ENCODE measurements at places on chromosomes 5 and 9.

DNA sequence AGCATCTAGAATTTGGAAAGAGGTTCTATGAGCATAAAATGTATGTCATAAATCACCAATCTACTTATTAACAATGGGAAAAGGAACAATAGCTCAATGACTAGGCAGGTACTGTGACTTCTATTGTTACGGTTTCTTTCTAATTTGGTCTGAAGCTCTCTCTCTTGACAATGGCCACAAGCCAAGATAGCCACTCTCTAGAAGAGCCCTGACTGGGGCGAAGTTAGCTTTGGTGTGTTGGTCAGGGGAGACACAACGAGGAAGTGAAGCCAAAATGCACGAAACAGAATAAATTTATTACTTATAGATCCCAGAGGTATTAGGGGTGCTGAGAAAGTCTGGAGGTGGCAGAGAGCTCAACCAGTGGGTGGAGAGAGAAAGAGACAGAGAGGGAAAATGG, 9.4 kb upstream of the RAD23B start:
- DNase-seq = no peak

DNA sequence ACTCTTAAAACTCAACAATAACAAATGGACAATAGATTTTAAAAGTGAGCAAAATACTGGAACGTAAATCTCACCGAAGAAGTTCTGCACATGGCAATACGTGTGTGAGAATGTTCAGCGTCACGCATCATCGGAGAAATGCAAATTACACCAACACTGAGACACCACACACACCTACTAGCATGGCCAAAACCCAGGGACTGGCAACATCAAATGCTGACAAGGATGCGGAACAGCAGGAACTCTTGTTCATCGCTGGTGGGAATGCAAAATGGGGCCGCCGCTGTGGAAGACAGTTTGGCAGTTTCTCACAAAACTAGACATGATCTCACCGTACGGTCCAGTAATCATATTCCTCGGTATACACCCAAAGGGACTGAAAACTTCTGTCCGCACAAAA, 21.6 kb upstream of the CLPTM1L start:
- no peak for DNase-seq

DNA sequence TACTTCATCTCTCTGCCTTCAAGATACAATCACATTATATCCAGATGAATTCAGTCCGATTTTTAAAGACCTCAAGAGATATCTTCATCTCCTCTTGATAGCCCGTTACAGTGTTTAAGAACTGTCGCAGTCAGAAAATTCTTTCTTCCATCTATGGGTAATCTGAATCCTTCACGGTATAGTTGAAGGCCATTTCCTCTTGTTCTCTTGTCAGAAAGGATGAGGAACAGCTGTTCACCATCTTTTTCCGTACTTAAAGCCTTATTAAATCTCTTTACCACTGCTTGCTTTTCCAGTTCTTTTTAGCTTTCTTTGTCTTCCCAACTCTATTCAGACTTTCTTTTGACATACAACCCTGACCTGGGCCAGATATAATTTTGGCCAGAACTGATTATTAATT, 121.8 kb downstream of the XRCC4 start:
- DNase-seq = no peak

DNA sequence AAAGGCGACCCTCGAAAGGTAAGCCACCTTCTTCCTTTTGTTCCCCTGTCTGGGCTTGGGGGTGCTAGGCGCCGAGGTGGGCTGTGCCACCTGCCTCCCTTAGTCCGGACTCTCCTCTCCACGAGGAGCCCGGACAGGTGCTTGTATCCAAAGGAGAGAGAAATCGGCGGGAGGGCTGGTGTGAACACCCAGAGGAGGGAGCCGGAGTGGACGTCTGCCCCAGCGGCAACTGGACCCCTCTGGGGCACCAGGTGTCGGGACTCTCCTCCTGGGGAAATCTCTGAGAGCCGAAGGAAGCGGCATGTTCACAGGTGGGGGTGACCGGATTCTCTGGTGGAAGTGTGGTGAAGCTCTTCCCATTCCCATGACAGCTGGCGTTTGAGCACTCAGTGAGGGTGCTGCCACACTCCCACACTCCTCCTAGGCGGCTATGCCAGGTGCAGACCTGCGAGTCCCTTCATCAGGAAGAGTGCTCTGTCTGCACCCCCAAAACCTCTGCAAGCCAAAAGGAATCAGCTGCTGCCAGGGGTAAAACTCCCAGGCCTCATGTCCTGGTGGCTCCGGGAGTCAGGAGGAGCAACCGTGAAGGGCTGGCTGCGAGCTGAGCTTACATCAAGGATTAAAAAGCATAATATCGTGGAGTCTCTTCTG, 921 bp downstream of the KCNIP1 start:
- DNase-seq = no peak

- DNase-seq = no peak
Observed at GRCh38 chr5:36363744-36364143, 62.0 kb upstream of the RANBP3L start.

DNA sequence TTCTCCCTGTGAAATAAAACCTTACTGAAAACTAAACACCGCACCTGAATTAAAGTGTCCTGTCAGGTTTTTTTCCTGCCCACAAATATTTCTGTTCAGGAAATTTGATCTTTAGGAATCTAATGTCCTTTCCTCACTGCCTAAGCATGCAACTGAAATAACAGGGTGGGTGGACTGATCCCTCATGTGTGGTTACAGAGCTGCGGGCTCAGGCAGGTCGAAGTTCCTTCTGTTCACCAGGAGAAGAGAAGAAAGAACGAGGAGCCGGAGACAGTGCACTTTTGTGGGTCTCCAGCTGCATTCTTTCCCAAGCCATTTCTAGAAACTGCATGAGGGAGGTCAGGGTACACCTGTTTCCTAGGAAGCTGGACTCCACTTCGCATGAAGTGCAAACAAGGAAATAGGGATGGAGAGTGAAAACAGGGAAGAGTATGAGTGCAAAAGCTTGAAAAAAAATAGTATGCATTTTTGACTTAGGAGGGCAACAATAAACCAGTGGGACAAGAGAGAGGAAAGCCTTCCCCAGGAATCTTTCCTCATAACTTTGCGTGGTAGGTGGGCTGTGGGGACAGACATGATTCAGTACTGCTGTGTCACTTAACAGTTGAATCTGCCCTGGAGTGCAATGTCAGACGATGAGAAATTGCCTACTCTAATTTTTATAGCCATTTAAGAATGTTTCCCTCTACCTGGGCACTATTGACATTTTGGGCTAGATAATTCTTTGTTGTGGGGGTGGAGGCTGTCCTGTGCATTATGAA, 60.3 kb downstream of the GCNT1 start:
- no peak for DNase-seq

GRCh38 chr5:111537141-111538024, 25.0 kb upstream of the STARD4 start:
- no peak for DNase-seq

- peak; percentile 25 for DNase-seq
Observed at GRCh38 chr5:59367791-59368394, 525.6 kb downstream of the PDE4D start.

DNA sequence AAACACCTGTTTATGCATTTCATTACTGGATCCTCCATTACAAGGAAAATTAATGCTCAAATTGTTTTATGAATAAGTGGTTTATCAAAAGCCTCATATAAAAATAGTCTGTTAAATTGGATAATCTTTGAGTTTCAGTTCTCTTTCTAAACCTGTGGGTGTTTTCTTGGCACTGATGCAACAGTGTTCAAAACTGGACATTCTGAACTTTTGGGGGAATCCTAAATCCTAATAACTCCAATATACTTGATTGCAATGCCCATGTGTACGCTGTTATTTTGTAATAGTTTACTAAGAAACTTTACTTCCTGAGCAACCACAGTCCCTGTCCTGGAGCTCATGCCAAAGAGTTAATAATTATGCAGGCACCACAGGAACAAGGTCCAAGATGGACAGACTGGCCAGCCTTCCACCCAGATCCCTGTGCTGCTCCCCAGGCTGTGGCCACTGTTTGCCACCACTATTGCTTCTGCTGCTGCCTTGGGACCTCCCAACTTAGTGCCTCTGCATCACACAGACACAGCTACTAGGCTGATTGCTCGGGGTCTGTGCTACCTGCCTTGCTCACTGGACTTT, 14.0 kb downstream of the IRGM start:
- no peak for DNase-seq
